ENCODE measurements at places on chromosomes 2 and 18.

- DNase-seq = no peak
Measured at GRCh38 chr2:54041135-54041534, 70.3 kb upstream of the PSME4 start.

DNA sequence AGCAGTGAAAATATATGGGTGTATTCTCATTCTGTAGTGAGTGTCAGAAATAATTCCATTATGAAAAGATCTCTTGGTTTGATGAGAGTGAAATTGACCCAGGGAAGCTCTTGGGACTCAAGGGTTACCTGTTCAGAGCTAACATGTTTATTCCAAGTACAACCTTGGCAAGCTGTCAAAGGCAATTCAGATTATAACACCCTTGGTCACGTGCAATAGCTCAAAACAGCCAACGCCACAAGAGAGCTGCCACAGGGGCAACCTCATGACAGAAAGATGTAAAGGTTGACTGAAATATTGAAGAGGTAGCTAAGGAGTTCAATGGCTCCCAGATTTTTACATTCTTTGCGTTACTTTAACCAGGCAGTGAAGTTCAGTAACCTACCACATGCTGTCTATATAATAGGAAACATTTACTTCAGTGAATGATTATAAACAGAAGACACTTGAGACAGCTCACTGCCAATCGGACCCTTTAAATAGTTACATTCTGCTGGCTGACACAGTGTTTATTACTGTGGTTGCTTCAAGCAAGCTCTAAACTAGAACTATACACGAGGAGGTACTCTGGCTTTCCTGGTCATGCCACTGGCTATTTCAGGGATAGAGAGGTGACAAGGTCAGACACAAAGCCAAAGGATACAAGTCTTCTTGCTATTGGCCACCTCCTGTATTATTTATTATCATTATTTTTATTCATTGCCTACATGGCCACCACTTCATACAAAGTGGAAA, 187.3 kb downstream of the PID1 start:
- no peak for DNase-seq

DNA sequence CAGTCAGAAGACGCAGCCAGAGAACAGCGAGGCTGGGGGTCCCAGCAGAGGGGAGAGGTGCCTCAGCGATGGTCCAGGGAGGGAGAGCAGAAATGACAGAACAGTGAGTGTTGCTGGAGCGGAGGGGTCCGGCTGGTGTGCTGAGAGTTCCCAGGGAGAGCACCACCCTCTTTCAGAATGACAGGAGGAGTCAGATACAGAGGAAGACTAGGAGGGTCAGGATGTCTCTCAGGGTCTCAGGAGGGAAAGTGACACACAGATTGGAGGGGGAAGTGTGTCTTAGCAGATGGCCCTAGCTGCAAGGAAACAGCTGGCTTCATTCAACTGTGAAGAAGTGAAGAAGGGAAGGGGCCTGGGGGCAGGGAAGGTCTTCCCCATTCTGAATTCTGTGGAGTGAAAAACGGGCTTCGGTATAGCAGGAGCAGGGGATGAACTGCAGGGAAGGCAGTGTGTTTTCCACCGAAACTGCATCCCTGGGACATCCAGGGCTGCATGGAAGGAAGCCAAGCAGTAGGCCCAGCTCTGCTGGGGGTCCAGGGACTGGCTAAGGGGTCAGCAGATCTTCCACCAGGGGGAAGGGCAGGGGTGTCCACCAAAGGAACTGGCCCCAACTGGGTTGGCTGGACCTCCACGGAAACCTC, 90.0 kb upstream of the OTOS start:
- no peak for DNase-seq

DNA sequence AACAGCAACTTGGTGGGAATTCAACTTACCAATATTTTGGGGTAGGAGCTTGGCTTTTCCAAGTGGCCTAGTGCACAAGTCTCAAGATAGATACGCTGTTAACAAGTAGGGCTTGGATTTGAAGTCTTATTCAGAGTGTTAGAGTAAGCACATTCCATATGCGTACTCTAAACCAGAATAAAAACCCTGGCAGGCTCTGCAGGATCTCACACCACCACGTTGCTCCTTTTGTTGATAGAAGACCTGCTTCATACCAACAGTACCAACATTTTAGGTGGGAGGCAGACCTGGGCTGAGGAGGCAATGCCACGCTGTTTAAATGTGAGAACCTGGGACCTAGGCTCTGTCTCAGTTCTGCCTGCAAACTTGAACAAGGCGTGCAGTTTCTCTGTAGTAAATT, 214.0 kb downstream of the RNF144A start:
- DNase-seq = no peak

- DNase-seq = peak; percentile 7
Measured at GRCh38 chr18:9494778-9495331, 19.5 kb downstream of the RALBP1 start.

- DNase-seq = no peak
Measured at GRCh38 chr18:31429623-31430022, 17.9 kb upstream of the DSG3 start.
